ENCODE measurements at places on chromosomes 1 and 21. TPM values are rescaled to one million over a fixed set of nuclear protein-coding genes. Genes with fewer than 3 reads are reported as not detected.

- DNase-seq: no peak
- no peak overlapping the region for H3K4me3 ChIP-seq
- no peaks in the 10 kb centered on the region for H3K36me3 ChIP-seq
- H3K27ac ChIP-seq: no peak overlapping the region
These were observed 14.6 kb upstream of the CAMSAP2 start for GRCh38 chr1:200724064-200724463.

DNA sequence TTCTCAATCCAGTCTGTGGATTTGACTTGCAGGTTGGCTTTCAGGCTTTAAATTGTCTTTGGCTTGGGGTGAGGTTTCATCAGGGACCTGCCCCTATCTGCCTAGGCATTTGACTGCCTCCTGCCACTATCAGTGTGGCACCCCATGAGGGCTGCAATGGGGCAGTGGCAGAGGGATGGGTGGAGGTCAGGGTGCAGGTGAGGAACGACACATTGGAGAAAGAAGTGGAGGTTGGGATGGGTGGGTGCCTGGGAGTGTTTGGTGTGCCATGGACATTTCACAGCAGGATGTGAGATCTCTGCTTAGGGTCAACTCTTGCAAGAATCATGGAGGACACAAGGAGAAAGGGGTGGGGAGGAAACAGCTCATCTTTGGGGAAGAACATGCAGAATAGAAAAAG lies 625.1 kb downstream of the PTPRU start:
- no peak for DNase-seq
- no peak overlapping the region for H3K27ac ChIP-seq
- no peaks in the 10 kb centered on the region for H3K27me3 ChIP-seq
- H3K36me3 ChIP-seq: no peaks in the 10 kb centered on the region
- H3K4me1 ChIP-seq: no peaks in the 10 kb centered on the region

Gene LMX1A
- total RNA-seq: not detected

Gene TRIM46
- total RNA-seq: 0.24 TPM

DNA sequence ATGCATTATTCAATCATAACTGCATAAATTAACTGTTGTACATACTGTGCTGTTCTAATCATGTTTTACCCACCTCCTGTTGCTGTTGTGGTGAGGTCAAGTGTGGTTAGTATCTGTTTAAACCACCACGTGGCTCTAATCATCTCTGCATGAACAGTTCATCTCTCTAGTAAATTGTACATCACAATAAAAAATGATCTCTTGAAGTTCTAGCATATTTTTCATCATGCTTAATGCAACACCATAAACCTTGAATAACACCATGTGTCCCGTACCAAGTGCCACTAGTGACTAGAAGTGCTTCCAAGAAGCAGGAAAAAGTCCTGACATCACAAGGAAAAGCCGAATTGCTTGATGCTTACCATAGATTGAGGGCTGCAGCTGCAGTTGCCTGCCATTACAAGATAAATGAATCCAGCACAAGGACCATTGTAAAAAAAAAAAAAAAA lies 51.7 kb downstream of the SNRPE start:
- no peak overlapping the region for H3K27ac ChIP-seq
- no peaks in the 10 kb centered on the region for H3K4me1 ChIP-seq
- no peaks in the 10 kb centered on the region for H3K27me3 ChIP-seq

Gene SYT14
- total RNA-seq: 1.0 TPM

Gene NBPF4
- total RNA-seq: not detected

DNA sequence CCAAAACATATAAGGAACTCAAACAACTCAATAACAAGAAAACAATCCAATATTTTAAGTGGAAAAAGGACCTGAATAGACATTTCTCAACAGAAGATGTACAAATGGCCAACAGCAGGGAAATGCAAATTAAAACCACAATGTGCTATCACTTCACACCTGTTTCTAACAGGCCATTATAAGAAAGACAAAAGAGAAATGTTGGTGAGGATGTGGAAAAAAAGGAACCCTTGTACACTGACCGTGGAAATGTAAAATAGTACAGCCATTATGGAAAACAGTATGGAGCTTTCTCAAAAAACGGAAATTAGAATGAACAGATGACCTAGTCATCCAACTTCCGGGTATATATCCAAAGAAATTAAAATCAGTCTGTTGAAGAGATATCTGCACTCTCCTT lies 37.8 kb upstream of the CD2 start:
- no peak overlapping the region for H3K27ac ChIP-seq
- H3K4me1 ChIP-seq: no peaks in the 10 kb centered on the region
- no peak overlapping the region for H3K4me3 ChIP-seq
- no peaks in the 10 kb centered on the region for H3K36me3 ChIP-seq
- no peak for DNase-seq

DNA sequence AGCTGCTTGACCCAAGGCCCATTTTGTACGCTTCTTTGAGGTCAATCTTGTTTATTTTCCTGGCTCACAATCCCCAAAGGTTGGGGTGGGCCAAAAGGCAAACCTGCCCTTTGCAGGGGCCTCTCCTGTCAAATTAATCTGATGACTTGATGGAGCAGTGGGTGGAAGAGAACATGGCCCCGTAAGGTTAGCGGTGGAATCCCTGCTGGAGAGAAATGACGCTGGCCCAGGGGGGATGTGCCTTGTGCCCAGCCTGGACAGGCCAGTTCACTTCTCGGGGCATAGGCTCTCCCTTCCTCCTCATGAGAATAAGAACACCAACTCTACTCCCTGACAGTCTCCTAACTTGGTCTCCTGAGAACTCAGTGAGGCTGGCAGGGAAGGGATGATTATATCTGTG lies 40.5 kb downstream of the C1orf198 start:
- H3K36me3 ChIP-seq: no peaks in the 10 kb centered on the region
- no peak for DNase-seq
- no peak overlapping the region for H3K27ac ChIP-seq
- H3K4me3 ChIP-seq: no peak overlapping the region
- peaks cover 42% of the 10 kb centered on the region for H3K4me1 ChIP-seq

Gene MYCL
- total RNA-seq: 4.5 TPM

Gene GJA5
- total RNA-seq: 4.6 TPM

DNA sequence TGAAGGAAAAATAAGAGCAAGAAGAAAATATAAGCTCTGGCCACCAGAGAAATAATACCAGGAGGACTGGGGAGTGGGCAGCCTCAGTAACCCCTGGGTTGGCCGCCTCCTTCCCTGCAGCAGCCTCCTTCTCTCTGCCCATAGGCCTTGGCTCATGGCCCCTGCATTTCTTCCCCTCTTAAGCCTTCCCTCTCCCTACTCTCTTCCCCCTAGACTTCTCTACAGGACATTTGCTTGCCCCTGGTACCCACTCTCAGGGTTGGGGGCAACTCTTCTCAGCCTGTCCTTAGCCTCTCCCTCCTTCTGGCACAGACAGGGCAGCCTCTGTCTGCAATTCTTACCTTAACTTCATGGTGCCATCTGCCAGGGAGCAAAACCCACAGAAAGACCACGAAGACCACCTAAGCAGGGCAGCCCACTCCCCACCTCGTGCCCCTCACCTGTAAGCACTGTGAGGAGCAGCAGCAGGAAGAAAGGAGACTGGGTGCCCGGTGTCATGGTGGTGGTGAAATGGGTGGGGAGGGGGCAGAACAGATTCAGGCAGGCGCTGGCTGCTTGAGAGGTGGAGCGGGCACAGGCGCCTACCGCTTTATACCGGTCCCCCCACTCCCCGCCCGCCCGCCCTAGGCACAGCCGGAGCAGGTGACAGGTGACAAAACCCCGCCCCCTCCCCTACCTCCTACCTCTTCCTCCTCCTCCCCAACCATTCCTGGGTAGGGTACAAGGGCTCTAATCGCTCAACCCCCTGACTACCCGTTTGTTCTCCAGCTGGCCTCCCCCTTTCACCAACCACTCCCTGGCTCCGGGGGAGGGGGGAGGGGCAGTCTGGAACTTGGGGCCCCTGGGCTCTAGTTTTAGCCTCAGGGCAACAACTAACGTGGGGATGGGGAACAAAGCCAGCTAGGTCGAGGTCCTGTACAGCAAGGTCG lies 15.1 kb downstream of the THBS3 start:
- DNase-seq: peak; percentile 87
- peaks cover 10% of the 10 kb centered on the region for H3K4me1 ChIP-seq
- H3K27ac ChIP-seq: peak overlapping the region; percentile 94
- H3K36me3 ChIP-seq: no peaks in the 10 kb centered on the region
- no peaks in the 10 kb centered on the region for H3K27me3 ChIP-seq

DNA sequence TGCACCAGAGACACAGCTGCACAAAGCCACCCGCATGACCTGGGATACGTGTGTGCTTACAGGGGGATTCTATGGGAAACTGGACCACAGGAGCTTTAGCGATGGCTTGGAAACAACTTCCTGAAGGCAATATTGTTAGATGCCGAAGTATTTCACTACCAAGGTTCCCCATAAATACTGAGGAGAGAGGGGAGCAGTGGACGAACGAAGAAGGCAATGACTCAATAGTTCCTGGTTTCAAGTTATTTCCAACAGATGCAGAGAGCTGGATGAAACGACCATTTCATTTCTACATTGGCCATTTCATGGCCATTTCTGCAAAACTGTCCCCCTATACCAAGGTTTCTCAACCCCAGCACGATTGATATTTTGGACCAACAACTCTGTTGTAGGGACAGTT lies 61.3 kb downstream of the CD34 start:
- no peaks in the 10 kb centered on the region for H3K27me3 ChIP-seq
- no peak overlapping the region for H3K4me3 ChIP-seq
- H3K36me3 ChIP-seq: no peaks in the 10 kb centered on the region
- no peak overlapping the region for H3K27ac ChIP-seq
- no peaks in the 10 kb centered on the region for H3K4me1 ChIP-seq

GRCh38 chr1:220655509-220655908 lies 34.7 kb upstream of the C1orf115 start:
- H3K4me3 ChIP-seq: no peak overlapping the region
- no peaks in the 10 kb centered on the region for H3K4me1 ChIP-seq
- H3K27me3 ChIP-seq: no peaks in the 10 kb centered on the region
- H3K27ac ChIP-seq: no peak overlapping the region
- no peak for DNase-seq

DNA sequence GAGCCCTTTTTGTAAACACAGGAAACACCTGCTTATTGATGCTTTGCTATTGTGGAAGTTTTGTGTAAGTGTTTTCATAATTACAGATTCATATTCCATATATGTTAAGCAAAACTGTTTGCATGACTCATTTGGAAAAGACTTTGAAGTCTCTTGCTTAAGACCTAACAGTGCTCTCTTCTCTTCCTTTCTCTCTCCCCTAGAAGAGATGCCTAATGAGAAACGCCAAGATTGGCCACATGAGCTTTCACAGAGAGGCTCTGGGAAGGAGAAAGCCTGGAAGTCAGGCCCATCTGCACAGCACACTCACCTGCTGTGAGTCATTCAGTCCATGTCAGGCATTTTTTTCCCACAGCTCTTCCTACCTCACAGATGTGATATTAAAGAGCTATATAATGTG lies 101.6 kb upstream of the PALMD start:
- H3K36me3 ChIP-seq: no peaks in the 10 kb centered on the region
- no peak for DNase-seq
- H3K4me3 ChIP-seq: no peak overlapping the region
- no peaks in the 10 kb centered on the region for H3K27me3 ChIP-seq

DNA sequence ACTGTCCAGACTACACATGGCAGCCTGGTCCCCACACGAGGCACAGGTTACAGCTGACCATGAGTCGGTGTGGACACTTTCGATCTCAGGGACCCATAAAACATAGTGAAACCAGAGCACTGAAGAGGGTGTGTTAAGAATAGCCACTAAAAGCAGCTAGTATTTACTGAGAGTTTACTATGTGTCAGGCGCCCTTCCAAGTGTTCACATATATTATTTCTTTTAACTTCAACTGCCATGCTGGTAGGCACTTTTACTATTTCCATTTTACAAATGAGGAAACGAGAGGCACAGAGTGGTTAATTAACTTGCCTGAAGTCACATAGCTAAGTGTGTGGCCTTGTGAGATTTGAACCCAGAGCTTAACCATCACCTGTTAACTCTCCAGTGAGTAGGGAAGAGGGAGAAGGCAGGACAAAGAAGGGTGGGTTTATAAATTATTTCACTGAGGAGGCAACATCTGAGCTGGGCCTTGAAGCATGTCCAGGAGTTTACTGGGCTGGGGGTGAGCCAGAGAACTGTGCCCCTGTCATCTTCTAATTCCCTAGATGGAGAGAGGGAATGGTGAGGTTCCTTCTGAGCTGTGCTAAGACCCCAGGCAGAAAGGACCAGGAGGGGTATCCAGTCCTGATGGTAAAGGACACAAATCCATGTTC lies 20.7 kb downstream of the ABCA4 start:
- no peaks in the 10 kb centered on the region for H3K4me1 ChIP-seq
- H3K4me3 ChIP-seq: no peak overlapping the region
- no peaks in the 10 kb centered on the region for H3K36me3 ChIP-seq
- no peak for DNase-seq
- no peak overlapping the region for H3K27ac ChIP-seq

DNA sequence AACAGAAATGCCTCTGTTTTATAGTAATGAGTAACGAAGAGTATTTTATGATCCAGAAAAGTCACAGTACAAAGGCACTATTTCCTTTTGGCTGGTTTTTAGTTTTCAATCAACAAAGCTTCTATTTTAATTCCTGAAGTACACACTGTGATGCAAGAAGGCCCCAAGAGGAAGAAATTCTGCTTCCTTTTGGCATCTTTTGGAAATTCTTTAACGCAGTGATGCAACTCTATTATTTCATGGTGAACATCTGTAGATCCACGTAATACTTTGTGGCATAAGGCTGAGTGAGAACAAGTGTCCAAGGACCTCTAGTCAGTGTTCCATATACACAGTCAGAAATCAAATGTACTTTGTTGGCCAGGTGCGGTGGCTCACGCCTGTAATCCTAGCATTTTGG lies 137.5 kb downstream of the TGFB2 start:
- H3K27ac ChIP-seq: no peak overlapping the region
- H3K36me3 ChIP-seq: no peaks in the 10 kb centered on the region
- no peaks in the 10 kb centered on the region for H3K27me3 ChIP-seq
- no peak for DNase-seq
- H3K4me1 ChIP-seq: peaks cover 15% of the 10 kb centered on the region
